ENCODE measurements at places on chromosomes 5 and 9.

- DNase-seq, result no peak
These were observed 86.8 kb downstream of the NLN start for GRCh38 chr5:65808818-65809217.

- DNase-seq, result no peak
These were observed 59.4 kb downstream of the ELAVL2 start for GRCh38 chr9:23766613-23767012.

DNA sequence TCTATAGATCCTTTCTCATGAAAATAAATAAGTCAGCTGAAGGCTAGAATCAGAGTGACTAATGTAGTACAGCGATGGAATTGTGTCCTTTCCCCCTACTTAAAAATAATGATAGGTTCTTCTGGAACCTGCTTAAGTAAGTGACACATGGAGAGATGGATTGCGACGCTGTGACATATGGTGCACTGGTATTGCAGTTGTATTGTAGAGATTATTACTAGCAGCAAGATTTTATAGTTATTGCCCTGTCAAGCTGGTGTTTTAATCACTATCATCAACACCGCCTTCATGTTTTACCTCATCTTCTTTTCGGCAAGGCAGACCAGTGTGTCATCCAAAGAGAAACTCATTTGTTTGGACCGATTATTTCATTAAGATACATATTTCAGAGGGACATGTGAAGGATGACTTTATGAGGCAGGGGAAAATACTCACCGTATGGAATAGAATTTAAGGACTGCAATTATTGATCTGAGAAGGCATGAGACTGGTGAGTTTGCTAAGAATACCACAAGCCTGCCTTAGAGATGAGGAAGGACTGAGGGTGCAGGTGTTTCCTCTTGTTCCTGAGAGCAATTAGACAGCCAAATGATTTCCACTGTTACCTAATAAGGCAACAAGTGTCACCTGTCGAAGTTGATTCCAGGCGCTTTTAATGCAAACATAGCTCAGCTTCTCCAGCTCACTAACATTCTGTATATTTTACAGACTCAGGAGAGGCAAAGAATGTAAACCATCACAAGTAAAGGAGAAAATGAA lies 1855.5 kb downstream of the MAT2B start:
- DNase-seq, result no peak

DNA sequence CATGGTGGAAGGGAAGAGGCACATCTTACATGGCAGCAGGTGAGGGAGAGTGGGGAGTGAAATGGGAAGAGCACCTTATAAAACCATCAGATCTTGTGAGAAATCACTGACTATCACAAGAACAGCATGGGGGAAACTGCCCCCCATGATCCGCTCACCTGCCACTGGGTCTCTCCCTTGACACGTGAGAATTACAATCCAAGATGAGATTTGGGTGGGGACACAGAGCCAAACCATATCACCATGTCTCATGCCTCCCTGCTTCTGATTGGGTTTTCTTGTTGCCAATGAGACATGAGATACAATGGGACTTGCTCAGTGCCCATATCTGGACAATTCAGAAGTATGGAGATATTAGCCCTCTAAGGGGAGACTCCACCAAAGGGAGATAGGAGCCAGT lies 97.4 kb downstream of the TARS1 start:
- DNase-seq, result no peak

- DNase-seq, result no peak
These were observed 203.5 kb upstream of the HAPLN1 start for GRCh38 chr5:83924171-83924570.

DNA sequence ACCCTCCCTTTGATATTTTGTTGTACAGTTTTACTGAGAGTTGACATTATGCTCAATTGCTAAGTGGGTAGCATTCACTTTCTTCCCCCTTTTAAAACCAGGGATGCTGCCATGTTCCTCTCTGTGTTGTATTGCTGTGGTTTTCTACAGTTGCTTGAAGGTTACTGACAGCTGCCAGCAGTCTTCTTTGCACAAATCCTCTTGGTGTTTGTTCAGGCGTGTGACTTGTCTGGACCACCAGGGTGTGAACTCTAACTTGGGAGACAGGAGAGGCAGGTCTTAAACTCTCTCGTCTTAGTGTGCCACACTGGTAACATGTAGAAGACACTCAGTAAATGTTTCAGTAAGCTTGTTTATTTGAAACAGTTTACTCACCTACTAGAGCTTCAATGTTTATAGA lies 25.1 kb downstream of the SLC44A1 start:
- no peak for DNase-seq

- DNase-seq, result no peak
These were observed 17.3 kb downstream of the SLC36A3 start for GRCh38 chr5:151286246-151286645.

- no peak for DNase-seq
These were observed 34.3 kb upstream of the ARL15 start for GRCh38 chr5:54344653-54345052.

DNA sequence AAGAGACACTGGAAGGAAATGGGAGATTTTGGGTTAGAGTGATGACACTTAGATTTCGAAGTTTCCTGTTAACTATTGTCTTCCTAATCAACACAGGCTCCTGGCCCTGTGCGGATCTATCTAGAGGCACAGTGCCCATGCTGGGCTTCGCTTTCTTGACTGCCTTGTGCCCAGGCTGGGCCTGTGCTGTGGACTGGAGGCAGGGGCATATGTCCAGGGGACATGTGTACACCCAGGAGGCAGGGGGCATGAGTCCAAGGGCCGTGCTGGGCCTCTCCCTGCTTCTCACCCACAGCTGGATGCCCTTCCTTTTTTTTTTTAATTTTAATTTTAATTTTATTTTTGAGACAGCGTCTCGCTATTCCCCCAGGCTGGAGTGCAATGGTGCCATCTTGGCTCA lies 37.6 kb downstream of the EHMT1 start:
- no peak for DNase-seq

DNA sequence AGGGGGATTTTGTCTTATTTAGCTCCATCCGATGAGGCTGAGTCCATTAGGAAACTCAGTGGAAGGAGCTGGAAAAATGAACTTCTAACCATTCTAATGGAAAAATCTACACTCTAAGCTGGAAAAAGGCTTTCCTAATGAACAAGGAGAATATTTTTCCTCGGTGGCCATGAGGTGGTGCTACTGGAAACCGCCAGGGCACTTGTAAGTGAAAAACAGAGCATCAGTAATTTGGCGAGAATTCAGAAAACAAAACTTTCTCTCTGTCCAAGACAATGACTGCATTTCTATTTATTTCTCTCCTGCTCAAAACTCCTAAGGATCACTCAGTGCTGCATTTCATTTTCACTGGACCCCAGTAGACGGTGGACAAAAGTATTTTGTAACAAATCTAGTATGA lies 237.6 kb downstream of the TENT4A start:
- DNase-seq, result no peak

GRCh38 chr9:113483676-113484257 lies 20.2 kb downstream of the RGS3 start:
- no peak for DNase-seq

- DNase-seq, result no peak
These were observed 33.0 kb downstream of the FGF10 start for GRCh38 chr5:44356231-44356630.

- DNase-seq, result no peak
These were observed 7.6 kb upstream of the FBXO38 start for GRCh38 chr5:148376198-148376597.

All from stimulated activated CD8-positive, alpha-beta memory T cell treated with anti-CD3 and anti-CD28 coated beads, Interleukin-2, amount 100 ng/mL, for 1 hour (primary cell).